ENCODE measurements at places on chromosomes 3 and 15.

GRCh38 chr3:65170390-65171042 lies 482.7 kb upstream of the ADAMTS9 start:
- no peak for DNase-seq

DNA sequence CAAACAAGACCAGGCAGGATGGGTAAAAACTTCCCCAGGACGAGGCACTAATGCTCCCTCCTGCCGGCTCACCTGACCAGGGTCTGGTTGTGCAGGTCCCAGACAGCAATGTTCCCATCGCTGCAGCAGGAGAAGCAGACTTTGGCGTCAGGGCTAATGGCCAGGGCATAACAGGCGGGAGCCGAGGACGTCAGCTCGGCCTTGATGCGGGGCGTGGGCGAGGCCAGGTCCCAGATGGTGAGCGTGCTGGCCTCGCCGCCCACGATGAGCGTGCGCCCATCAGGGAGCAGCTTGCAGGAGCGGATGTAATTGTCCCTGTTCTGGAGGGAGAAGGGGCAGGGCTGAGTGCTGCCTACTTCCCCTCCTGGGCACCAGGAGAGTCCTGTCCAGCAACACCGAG lies 43.4 kb downstream of the TLE3 start:
- DNase-seq, result no peak

GRCh38 chr3:71057526-71057894 lies 526.0 kb downstream of the FOXP1 start:
- no peak for DNase-seq

- DNase-seq, result no peak
These were observed 62.5 kb downstream of the LRRC49 start for GRCh38 chr15:70955151-70955550.

DNA sequence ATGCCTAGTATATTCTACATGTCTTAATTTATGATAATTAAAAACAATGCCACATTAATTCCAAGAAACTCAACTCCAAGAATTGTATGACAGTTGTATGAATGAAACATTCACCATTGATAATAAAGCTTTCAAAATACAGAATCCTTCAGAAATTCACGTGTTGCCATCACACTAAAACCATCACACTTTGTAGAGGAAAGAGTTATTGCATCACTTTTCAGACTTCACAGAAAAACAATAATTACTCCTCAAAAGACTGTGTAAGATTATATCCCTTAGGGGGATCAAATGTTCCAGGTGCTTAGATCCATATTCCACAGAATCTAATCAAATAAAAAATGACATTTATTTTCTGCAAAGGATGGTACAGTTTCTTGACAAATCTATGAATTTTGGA lies 85.0 kb downstream of the OSBPL10 start:
- DNase-seq, result no peak
